ENCODE measurements at places on chromosomes 2 and 18.

DNA sequence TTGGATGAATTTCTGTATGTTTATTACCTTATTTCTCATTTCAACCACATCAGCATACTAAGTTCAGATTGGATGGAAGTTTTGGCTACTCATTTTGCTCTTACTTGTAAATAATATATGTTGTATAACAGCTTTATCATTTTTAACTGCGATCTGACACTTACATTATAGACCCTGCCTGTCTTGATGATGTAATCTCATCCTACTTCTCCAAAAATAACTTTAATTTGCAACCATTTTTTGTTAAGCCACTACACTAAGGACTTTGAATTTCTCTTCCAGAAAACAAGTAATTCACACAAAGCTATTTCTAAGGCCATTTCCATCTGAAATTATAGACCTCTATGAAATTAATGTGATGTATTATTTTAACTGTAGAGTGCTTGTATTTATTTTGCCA, 240.7 kb downstream of the WDR7 start:
- no peak for DNase-seq

GRCh38 chr2:177169810-177170514, 42.6 kb upstream of the HNRNPA3 start:
- no peak for DNase-seq

- DNase-seq, result no peak
Observed at GRCh38 chr2:50126845-50127244, 905.1 kb downstream of the NRXN1 start.

DNA sequence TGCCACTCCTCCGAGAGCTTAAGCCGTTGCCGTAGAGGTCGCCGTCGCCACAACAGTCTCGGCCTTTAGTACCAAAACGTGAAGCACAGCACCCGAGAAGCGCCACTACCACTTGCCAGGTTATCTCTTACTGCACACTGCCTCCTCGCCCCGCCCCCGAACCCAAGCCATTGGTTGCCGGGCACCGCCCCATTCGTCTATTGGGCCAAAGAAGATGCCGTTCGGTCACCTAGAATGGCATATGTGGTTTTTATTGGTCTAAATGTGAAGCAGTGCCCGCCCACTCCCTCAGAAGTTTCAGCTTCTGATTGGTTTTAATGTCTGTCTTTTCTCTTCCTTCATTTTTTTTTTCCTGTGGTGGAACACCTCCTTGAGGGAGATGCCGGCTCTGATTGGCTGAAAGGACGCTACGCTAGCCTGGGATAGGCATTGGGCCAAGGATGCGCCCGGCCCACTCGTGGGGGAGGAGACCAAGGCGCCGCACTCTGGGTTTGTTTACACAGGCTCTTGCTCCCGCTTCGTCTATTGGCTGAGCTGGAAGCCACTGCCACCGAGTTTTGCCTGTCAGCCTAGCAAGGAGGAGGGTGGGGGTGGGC, at the start of gene PAIP2B:
PAIP2B (minus strand) TSS at position 139 of the 596 bp plus-strand sequence. CDS start 24,514 bp downstream, outside the sequence.
- DNase-seq, result peak; percentile 99

DNA sequence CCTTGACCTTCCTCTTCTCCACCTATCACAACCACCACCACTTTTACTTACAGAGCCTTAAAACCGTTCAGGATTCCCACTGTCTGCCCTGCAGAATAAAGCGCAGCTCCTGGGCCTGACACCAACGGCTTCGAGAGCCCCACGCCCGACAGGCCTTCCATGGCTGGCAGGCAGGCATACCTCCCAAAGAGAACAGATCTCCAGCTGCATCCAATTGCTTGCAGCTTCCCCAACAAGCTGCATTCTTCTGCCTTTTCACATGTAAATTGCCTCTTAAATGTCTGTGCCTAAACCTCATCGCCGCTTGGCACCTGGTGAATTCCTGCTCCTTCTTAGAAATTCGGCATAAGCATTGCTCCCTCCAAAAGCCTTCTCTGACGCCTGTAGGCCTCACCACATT, 31.5 kb upstream of the FAM124B start:
- no peak for DNase-seq

Measured in fibroblast of skin of abdomen (primary cell).